ENCODE measurements at places on chromosomes 2 and 18. TPM values are rescaled to one million over a fixed set of nuclear protein-coding genes. Genes with fewer than 3 reads are reported as not detected.

TBC1D8 gene
- 16.2 TPM for total RNA-seq

PCARE gene
- under 0.01 TPM for total RNA-seq

RTKN gene
- 26.6 TPM for total RNA-seq

CHST10 gene
- total RNA-seq, result 12.5 TPM

RAB6C gene
- total RNA-seq, result not detected

TACR1 gene
- total RNA-seq, result under 0.01 TPM

MC5R gene
- 1.6 TPM for total RNA-seq

UPP2 gene
- total RNA-seq, result not detected

TMEM198 gene
- 2.1 TPM for total RNA-seq

QPCT gene
- 5.2 TPM for total RNA-seq

RAX gene
- not detected for total RNA-seq

TMEM163 gene
- total RNA-seq, result 1.0 TPM

MAP3K19 gene
- total RNA-seq, result not detected

CTAGE1 gene
- not detected for total RNA-seq

COMMD1 gene
- 57.9 TPM for total RNA-seq

SULT1C4 gene
- 12.5 TPM for total RNA-seq

TUBA4A gene
- total RNA-seq, result 30.8 TPM

CXCR4 gene
- total RNA-seq, result 29.2 TPM

DSG1 gene
- not detected for total RNA-seq

GNAL gene
- 2.6 TPM for total RNA-seq

LOXHD1 gene
- total RNA-seq, result 1.6 TPM

ST3GAL5 gene
- 24.5 TPM for total RNA-seq

NEUROD1 gene
- total RNA-seq, result not detected

CHPF gene
- total RNA-seq, result 33.4 TPM

GAL3ST2 gene
- total RNA-seq, result not detected

GDF7 gene
- total RNA-seq, result 0.52 TPM

SPATA3 gene
- total RNA-seq, result not detected

ZC3H15 gene
- 37.6 TPM for total RNA-seq

SERPINB3 gene
- not detected for total RNA-seq

GYPC gene
- 238 TPM for total RNA-seq

RNF25 gene
- total RNA-seq, result 24.5 TPM

CXCR1 gene
- 0.52 TPM for total RNA-seq

NFATC1 gene
- 10.4 TPM for total RNA-seq

ERFE gene
- total RNA-seq, result 4.2 TPM

EFR3B gene
- total RNA-seq, result 4.7 TPM

IL1B gene
- total RNA-seq, result 1.0 TPM

PSMA8 gene
- not detected for total RNA-seq

PRLH gene
- total RNA-seq, result not detected

FBXO48 gene
- total RNA-seq, result under 0.01 TPM

SLC25A12 gene
- total RNA-seq, result 27.7 TPM

MDH1B gene
- not detected for total RNA-seq

TMEM37 gene
- total RNA-seq, result 2.1 TPM

CFC1 gene
- not detected for total RNA-seq

ATP6V1B1 gene
- 1.6 TPM for total RNA-seq

GPR155 gene
- total RNA-seq, result 3.1 TPM

SP9 gene
- not detected for total RNA-seq

ACMSD gene
- not detected for total RNA-seq

EPAS1 gene
- 13.6 TPM for total RNA-seq

NMUR1 gene
- 0.52 TPM for total RNA-seq

DHRS9 gene
- total RNA-seq, result 2.1 TPM

IGFBP5 gene
- 260 TPM for total RNA-seq
